ENCODE measurements at places on chromosomes 2 and 18.

- no peak for DNase-seq
Observed at GRCh38 chr18:57209713-57210106, 62.8 kb downstream of the BOD1L2 start.

GRCh38 chr2:168699844-168700417 is 102.5 kb upstream of the NOSTRIN start:
- DNase-seq, result no peak

DNA sequence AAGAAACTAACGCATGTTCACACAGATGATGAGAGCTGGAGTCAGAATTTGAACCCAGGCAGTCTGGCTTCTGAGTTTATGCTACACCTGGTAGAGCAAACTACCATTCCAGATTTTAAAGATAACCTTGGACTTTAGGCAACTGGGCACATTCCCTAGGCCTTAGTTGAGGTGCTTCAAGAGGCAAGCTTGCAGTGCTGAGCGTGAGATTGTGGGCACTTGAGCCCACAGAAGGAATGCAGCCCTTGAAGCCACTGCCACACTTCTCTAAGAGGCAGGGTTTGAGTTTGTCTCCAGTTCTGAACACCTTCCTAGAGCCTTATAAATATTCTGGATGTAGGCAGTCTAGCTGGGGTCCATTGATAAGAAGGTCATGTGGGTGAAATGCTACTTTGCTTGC is 216.1 kb upstream of the SLC14A2 start:
- no peak for DNase-seq

- no peak for DNase-seq
Observed at GRCh38 chr2:144376460-144376859, 143.5 kb downstream of the ZEB2 start.

GRCh38 chr2:227761740-227762476 is 16.2 kb downstream of the SCYGR8 start:
- DNase-seq, result no peak

DNA sequence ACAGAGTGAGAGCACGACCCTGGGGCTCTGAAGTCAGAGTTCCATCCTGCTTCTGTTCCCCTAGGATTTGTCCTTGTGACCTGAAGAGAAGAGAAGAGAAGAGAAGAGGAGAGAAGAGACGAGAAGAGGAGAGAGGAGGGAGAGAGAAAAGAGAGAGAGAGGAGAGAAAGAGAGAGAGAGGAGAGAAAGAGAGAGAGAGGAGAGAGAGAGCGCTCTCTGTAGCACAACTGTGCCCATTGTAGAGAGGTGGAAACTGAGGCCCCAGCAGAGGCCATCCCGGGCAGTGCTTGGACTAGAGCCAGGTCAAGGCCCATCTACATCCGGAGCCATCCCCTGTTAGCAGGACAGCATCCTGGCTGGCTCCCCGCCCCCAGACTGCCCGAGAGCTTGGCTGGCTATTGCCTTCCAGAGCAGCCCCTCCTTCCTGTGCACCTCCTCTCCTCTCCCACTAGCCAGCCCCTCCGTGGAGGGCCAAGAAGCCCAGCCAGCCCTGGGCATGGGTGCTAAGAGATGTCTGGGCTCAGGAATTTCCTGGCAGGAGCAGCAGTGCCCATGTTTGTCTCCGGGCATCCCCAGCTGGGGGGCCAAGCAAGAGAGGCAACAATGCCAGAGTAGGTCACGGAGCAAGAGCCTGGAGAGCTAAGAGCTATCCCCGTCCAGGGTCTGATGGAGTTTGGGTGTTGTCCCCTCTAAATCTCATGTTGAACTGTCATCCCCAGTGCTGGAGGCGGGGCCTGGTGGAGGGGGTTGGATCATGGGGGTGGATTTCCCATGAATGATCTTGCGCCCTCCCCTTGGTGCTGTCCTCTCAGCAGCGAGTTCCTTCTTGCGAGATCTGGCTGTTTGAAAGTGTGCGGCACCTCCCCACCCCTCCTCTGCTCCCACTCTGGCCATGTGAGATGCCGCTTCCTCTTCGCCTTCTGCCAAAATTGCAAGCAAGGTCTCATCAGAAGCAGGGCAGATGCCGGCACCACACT is 18.2 kb upstream of the GPR55 start:
- no peak for DNase-seq

DNA sequence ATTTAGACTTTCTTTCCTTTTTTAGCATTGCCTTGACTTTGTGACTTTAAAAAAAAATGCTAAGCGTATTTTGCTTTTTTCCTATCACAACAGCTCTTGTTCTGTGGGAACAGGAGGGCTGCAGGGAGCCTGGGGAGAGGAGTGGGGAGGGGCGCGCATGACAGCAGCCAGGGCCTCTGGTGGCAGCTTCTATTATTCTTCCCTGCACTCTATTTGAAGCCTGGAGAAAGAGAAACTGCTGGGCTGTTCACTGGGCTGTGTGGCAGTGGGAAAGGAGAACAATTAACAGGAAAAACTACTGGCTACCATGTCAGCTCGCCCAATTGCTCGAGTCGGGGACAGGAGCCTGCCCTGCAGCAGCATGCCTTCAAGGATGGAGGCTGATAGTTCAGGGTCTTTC is 119.0 kb upstream of the ZBTB14 start:
- DNase-seq, result no peak

DNA sequence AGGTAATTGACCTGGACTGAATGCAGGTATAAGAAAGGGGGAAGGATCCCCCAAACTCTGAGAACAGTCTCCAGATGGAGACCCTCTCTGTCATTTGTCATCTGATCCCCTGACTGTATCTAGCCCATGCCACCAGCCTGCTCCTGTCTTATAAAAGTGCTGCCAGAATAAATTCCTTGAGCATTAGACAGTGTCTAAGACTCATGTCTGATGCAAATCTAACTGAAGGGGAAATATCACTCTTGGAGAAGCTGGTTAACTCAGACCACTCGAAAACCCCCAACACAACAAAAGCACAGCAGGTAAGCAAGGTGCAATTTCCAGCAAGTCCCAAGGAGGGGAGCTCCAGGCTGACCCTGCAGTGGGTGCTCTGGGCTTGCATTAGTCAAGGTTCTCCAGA is 40.9 kb upstream of the KDM3A start:
- no peak for DNase-seq

GRCh38 chr2:143237146-143237777 is 108.0 kb downstream of the ARHGAP15 start:
- DNase-seq, result no peak

- DNase-seq, result no peak
Observed at GRCh38 chr18:77102259-77103040, 30.1 kb downstream of the MBP start.

GRCh38 chr2:102159295-102159694 is 16.7 kb downstream of the IL1R1 start:
- no peak for DNase-seq

- DNase-seq, result no peak
Observed at GRCh38 chr18:7062236-7062635, 55.4 kb downstream of the LAMA1 start.
